ENCODE measurements at places on chromosomes 4 and X. TPM values are rescaled to one million over a fixed set of nuclear protein-coding genes. Genes with fewer than 3 reads are reported as not detected.

GRCh38 chr4:70728091-70728490 is 6.3 kb downstream of the RUFY3 start:
- H3K4me1 ChIP-seq: peaks cover 14% of the 10 kb centered on the region
- no peak overlapping the region for H3K27ac ChIP-seq
- no peaks in the 10 kb centered on the region for H3K27me3 ChIP-seq

- no peaks in the 10 kb centered on the region for H3K36me3 ChIP-seq
- H3K27me3 ChIP-seq: no peaks in the 10 kb centered on the region
- DNase-seq: no peak
- no peaks in the 10 kb centered on the region for H3K4me1 ChIP-seq
Measured at GRCh38 chrX:95509474-95509873, 1175.2 kb upstream of the DIAPH2 start.

GRCh38 chrX:139429913-139430312 is 100.6 kb upstream of the F9 start:
- no peaks in the 10 kb centered on the region for H3K36me3 ChIP-seq
- no peaks in the 10 kb centered on the region for H3K4me1 ChIP-seq
- no peak overlapping the region for H3K27ac ChIP-seq
- DNase-seq: no peak
- H3K4me3 ChIP-seq: no peak overlapping the region
- no peaks in the 10 kb centered on the region for H3K27me3 ChIP-seq

- no peaks in the 10 kb centered on the region for H3K4me1 ChIP-seq
- H3K27me3 ChIP-seq: no peaks in the 10 kb centered on the region
- H3K4me3 ChIP-seq: no peak overlapping the region
- H3K36me3 ChIP-seq: no peaks in the 10 kb centered on the region
Measured at GRCh38 chr4:119692001-119692400, 63.4 kb upstream of the PDE5A start.

GRCh38 chrX:26922278-26922677 is 540.9 kb downstream of the PPP4R3C start:
- no peaks in the 10 kb centered on the region for H3K4me1 ChIP-seq
- H3K36me3 ChIP-seq: no peaks in the 10 kb centered on the region
- no peak overlapping the region for H3K27ac ChIP-seq
- H3K4me3 ChIP-seq: no peak overlapping the region
- no peak for DNase-seq

Gene AMOT
- 20.4 TPM for total RNA-seq
